ENCODE measurements at places on chromosomes 5 and 9.

GRCh38 chr5:111762895-111763294, 5.9 kb upstream of the NREP start:
- DNase-seq: no peak

- DNase-seq: no peak
Observed at GRCh38 chr5:176577312-176578176, 28.4 kb downstream of the CDHR2 start.

DNA sequence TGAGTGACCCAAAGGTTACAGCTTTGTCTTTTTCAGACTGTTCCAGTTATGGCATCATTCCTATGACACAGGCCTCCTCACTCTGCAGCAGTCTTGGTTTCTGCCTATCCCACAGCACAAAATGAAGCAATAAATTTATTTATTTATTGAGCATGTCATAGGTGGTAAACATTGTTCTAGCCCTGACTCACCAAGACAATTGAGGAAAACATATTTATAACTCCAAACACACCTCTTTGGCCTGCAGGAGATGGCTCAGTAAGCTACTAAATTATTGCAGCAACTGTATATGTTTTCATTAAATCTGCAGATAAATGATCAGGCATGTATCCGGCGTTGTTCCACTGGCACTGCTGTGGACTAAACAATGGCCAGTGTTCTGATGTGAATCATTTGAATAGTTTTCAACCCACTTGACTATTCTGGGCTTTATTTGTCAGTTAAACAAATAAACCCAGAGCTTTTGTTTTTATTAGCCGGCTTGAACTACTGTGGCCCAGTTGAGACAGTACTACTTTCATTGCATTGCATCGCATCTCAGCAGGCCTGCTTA, 83.2 kb downstream of the FOXD1 start:
- DNase-seq: no peak

DNA sequence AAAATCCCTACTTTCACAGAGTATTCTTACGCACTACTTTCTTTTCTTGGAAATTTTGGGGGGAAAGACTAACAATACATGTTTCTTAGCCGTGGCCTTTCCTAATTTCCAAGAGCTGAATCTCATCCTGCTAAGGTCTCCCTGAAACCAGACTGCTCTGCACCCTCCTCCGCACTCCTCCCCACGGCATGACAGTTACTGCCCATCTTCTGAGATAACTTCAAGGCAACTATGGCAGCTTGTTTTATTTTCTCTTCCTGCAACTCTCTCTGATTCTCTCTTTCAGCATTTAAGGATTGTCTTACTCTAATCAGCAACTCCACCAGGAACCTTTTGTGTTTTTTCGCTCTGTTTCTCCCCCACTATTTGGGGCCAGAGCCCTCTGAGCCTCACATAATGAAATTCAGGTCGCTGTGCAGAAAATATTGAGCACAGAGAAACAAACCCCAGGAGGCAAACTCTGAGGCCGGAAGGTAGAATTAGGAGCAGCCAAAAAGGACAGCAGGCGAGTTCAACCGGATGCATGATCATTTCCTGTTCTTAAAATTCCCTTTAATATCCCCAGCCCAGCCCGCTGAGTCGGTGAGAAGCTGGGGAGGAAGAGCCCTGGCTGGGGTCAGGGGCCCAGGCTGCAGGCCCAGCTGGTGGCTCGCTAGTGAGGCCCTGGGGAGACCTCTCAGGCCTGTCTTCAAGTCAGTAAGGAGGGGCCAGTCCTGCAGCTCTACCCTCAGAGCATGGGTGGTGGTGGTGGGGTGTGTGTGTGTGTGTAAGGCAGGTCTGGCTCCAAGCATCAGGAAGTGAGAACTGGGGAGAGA, 213.6 kb upstream of the S1PR3 start:
- peak; percentile 45 for DNase-seq

- no peak for DNase-seq
Observed at GRCh38 chr9:3288686-3289085, 237.1 kb downstream of the RFX3 start.

DNA sequence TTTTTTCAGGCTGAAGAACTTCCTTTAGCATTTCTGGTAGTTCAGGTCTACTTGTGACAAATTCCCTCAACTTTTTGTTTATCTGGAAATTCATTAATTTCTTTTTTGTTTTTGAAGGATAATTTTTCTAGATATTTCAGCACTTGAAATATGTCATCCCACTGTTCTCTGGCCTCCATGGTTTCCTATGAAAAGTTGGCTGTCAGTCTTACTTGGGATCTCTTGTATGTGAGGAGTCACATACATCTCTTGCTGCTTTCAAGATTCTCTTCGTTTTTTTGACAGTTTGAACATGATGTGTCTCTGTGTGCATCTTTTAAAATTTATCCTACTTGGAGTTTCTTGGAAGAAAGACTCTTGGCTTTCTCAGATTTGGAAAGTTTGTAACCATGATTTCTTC, 79.5 kb downstream of the RIC1 start:
- no peak for DNase-seq

Data from activated CD8-positive, alpha-beta memory T cell treated with anti-CD3 and anti-CD28 coated beads for 24 hours (primary cell).